ENCODE measurements at places on chromosomes 6 and 20.

DNA sequence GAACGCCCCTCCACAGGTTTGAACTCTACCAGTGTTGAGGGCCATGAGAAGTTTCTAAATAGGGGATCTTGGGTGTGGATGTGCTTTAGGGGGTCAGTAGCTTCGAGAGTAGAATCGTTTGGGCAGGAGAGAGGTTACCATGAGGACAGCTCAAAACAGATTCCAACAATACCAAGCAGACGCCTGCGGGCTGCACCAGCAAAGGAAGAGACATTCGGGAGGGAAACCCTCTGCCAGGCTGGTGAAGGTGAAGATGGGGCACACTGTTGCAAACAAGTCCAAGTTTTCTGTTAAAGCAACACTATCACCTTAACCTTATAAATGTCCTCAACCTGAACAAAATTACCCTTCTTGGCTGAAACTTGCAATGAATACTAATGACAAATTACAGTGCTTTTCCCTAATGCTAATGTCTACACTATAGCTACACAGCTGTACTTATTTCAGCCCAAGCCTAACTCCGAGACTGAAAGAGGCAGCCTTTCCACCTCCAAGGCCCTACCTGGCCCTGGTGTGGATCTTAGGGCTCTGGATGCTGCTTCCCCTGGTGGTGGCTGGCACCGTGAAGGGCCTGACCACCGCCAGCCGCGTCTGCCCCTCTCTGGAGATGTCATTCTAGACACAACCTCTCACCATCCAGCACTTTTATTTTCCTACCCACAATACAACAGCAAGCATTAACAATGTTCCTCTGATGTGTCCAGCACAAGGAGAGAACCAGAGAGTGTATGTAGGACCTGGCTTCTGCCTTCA, 80.1 kb downstream of the DLL1 start:
- DNase-seq = no peak

DNA sequence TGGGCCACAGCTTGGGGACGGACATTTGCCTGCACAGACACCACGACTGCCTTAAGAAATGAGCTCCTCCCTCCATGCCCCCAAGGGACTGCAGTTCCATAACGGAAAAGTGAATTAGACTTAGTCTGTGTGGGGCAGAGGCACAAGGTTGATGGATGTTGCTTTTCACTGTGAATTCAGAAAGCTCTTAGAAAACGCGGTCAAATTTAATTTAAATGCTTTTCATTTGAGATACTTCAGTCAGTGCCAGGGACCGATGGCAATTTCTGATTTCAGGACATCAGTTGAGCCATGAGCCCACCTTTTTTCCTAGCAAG, 356.4 kb downstream of the KIF16B start:
- no peak for DNase-seq

DNA sequence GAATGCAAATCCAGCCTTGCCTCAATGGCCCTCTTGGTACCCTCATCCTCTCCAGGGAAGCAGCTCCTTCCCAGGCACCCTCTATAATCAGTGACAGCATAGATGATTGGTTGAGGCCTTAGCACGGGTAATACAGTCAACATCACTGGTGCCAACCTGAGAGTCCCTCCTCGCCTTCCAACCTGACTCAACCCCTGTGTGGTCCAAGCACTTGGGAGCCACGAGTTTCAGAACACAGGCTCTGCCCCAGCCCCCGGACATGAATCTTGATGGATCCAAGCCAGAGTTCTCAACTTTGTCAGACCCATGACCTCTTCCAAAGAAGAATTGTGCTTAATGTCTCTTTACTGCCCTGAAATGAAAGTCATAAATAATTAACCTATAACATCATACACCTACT, 213.9 kb downstream of the PREX1 start:
- no peak for DNase-seq

- DNase-seq = no peak
Measured at GRCh38 chr6:150567380-150567779, 32.3 kb upstream of the PLEKHG1 start.

GRCh38 chr6:129235167-129236000, 352.4 kb downstream of the LAMA2 start:
- DNase-seq = no peak

DNA sequence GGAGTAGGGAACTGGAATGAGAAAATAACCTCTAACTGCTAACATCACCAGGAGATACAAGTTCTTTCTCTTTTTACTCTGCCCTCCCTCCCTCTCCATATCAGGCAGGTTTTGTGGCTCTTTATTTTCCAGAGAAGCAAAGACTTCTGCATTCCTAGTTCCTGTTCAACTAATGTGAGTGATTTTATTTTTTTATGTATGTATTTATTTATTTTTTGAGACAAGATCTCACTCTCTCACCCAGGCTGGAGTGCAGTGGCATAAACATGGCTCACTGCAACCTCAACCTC, 6.0 kb upstream of the IER3 start:
- no peak for DNase-seq

- no peak for DNase-seq
Measured at GRCh38 chr6:42498473-42499128, 46.9 kb upstream of the TRERF1 start.

Data from HL-60 (cell line).